ENCODE measurements at places on chromosomes 7 and 10.
A peak's percentile ranks its signal among the peaks of the same experiment; 100 is the strongest.

- DNase-seq: peak; percentile 55
These were observed 239.5 kb downstream of the KIAA1217 start for GRCh38 chr10:24448351-24448999.

GRCh38 chr7:42930889-42931288, 1.1 kb downstream of the PSMA2 start:
- DNase-seq: no peak

- peak; percentile 59 for DNase-seq
These were observed 395.8 kb upstream of the ZMIZ1 start for GRCh38 chr10:78672918-78673317.

- no peak for DNase-seq
These were observed 277.0 kb downstream of the EXOC4 start for GRCh38 chr7:133529861-133530260.

DNA sequence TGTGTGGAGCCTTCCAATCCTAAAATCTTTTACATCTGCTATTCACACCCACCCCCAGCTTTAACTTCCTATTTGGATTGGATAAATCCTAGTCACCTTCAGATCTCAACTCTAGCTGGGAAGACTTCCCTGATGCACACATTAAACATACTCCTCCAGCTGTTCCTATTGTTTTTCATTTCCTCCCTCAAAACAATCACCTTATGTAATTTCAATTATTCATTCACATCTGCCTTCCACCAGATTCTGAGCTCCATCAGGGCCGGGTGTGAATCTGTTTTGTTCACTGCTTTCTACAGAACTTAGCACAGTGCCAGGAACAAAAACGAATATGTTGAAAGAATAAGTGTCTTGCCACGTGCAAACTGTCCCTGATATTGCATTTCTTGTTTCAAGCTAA, 497.4 kb downstream of the PLXDC2 start:
- no peak for DNase-seq

DNA sequence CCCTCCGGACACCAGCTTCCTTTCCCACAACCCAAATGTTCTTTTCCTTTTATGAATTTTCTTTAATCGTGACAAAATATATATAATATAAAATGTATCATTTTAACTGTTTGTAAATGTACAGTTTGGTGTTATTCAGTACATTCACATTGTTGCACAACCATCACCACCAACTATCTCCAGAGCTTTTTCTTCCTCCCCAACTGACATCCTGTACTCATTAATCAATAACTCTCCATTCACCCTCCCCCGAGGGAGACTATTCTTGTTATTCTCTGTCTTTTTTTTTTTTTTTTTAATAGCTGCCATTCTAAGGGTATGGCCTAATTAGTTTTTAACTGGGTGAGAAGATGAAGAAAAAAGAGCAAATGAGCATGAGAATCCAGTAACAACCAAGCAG, 30.6 kb upstream of the ITGB1 start:
- DNase-seq: no peak

- DNase-seq: no peak
These were observed 54.2 kb upstream of the OSBPL3 start for GRCh38 chr7:25034136-25034535.

- no peak for DNase-seq
These were observed 135.1 kb downstream of the NPY start for GRCh38 chr7:24419077-24419476.

DNA sequence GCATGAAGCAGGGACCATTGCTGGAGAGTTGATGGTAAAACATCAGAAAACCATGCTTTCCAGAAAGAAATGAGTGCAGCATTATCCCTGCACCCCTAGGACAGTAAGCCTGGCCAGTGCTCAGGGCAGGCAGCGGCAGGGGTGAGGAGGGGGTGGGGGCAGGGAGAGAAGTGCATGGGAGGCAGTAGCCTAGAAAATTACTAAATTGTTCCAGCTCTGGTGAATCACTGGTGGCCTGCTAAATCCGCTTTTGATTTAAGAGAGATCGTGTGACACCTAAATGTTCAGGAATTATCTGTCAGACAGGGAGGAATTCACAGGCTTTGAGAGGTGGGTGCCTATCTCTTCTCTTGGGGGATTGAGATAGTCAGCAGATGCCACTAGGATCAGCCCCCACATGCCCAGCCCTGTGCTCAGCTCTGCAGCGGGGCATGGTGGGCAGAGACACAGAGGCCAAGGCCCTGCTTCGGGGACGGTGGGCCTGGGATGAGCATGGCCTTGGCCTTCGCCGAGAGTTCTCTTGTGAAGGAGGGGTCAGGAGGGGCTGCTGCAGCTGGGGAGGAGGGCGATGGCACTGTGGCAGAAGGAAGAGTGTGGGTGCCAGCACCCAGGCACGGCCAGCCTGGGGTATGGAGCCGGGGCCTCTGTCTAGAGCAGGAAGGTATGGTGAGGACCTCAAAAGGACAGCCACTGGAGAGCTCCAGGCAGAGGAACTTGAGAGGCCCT, 5.0 kb upstream of the AQP1 start:
- DNase-seq: peak; percentile 72

GRCh38 chr7:2440608-2441245, 35.5 kb downstream of the GRIFIN start:
- no peak for DNase-seq

- peak; percentile 32 for DNase-seq
These were observed 45.8 kb downstream of the EEPD1 start for GRCh38 chr7:36198854-36199266.

DNA sequence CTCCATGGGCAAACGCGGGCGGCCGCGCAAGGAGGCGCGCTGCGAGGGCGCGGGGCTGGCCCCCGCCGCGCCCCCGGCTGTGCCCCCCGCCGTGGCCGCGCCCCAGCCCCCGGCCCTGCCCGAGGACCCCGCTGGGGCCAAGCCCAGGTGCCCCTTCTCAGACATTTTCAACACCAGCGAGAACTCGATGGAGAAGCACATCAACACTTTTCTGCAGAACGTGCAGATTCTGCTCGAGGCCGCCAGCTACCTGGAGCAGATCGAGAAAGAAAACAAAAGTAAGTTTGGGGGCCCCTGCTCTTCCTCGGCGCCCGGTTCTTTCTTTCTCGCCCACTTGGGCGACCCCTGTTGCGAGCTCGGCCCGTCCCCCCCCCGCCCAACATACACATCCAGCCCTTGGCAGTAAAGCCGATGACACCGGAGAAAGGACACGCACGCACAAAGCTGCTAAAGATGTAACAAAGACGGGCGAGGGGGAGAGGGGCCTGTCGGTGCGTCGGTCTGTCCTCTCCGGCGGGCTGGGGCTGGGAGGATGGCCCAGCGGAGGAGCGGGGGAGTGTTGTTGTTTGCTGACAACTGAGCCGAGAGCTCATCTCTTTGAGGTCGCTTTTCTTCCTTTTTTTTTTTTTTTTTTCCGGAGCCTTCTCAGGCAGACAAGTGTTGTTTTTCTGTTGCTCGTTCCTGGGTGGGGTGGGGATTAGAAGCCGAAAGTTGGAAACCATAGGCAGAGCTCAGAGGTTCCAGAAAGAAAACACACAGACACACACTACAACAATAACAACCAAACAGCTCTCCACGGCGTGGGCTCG, 604 bp downstream of the MXI1 start:
- peak; percentile 16 for DNase-seq

GRCh38 chr7:147412109-147412508, 1178.5 kb upstream of the C7orf33 start:
- DNase-seq: peak; percentile 23

DNA sequence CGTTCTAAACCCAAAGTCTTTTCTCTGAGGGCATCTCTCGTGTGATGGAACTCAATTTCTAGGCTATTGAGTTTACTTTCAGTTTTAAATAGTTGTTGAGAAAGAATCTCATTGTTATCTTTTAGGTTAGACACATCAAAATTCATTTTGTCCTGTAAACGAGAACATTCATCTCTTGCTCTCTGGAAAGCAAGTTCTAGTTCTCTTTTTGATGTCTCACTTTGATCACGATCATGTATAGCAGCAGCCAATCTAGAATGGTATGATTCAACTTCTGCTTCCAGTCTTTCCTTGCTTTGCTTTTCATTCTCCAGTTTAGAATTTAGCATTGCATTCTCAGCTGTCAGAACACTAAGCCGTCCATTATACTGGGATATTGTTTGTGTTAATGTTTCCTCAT, 65.1 kb downstream of the ANKRD26 start:
- no peak for DNase-seq

DNA sequence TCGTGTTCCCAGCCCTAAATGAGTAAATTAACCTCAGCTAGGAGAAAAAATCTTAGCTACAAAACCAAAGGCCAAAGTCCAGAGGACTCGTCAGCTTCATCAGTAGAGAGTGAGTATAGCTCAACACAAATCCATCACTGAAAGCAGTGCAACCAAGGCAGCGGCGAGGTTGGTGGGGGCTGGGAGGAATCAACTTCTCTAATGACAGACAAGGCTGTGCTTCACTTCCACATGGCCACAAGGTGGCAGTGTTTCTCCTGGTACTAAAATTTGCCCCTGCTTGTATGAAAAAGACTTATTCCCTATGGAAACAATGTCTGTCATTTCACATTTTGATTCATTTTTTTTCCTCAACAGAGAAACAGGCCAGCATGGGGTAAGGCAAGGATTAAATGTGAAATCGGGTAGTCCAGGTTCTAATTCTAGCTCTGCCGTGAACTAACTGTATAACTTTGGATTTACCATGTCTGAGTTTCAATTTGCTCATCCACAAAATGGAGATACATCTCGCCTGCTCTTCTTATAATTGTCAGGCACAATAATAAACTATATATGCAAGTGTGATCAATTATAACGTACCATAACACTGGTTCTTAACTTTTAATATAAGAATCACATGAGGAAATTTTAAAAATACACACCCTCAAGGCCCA, 39.3 kb downstream of the FAS start:
- peak; percentile 89 for DNase-seq

DNA sequence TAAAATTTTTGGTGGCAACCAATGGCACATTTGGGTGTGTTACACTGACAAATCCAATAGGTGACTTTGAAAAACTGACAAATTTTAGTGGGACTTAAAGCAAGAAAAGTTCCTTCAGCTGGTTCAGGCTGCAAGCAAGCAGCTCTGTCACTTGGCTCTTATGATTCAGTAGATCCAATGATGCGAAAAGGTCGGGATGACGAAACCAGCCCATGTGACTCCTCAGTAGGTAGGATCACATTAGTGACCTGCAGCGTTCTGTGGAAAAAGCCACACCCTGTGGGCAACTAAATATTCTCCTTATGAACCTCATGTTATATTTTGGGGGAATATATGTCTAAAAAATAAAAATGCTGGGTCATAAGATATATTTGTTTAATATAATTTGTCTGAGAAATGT, 13.3 kb upstream of the TSGA13 start:
- no peak for DNase-seq

DNA sequence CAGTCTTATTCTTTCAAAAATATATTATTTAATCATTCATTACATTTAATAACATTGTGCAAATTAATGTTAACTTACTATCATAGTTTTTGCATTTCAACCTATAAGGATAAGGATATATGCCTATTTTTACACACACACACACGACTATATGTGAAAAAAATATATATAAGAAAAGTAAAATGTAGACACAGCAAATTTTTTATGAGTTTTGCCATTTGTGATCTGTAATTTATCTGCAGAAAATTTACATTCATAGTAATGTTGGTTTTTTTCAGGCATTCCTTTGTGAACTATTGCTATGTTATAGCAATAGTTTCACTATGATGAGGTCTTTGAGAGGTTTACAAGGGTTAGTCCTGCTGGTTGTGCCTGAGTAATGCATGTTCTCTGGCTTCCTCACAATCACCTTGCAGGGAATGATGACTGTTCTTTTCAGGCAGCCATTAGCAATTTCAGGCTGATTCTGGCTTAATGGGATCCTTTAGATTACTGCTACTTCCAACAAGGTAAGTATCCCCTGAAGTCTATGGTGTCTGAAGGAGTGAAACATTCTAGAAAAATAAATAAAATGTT, 183.7 kb upstream of the CDK1 start:
- DNase-seq: peak; percentile 16

- DNase-seq: no peak
These were observed 149.7 kb downstream of the LRRTM3 start for GRCh38 chr10:67075491-67075971.

Measured in fibroblast of upper back skin (primary cell).